ENCODE measurements at places on chromosomes 2 and 18.
A peak's percentile ranks its signal among the peaks of the same experiment; 100 is the strongest.

- no peak for DNase-seq
Observed at GRCh38 chr2:165852394-165852793, 58.3 kb upstream of the GALNT3 start.

DNA sequence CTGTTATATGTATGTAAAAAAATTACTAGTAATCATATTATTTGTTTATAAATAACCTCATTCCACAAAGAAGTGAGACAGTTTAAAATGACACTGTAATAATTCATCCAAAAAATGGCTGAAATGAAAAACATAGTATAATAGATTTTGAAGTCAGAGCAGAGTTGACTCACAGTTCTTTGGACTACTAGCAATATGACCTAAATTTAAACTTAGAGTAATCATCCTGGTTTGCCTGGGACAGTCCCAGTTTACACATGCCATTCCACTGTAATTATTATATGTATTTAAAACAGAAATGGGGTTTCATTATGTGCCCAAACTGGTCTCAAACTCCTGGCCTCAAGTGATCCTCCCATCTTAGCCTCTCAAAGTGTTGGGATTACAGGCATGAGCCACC lies 48.3 kb downstream of the CCDC88A start:
- no peak for DNase-seq

GRCh38 chr2:234905547-234906265 lies 46.1 kb upstream of the SH3BP4 start:
- DNase-seq = no peak

GRCh38 chr2:171383134-171383533 lies 50.7 kb downstream of the METTL8 start:
- DNase-seq = no peak

DNA sequence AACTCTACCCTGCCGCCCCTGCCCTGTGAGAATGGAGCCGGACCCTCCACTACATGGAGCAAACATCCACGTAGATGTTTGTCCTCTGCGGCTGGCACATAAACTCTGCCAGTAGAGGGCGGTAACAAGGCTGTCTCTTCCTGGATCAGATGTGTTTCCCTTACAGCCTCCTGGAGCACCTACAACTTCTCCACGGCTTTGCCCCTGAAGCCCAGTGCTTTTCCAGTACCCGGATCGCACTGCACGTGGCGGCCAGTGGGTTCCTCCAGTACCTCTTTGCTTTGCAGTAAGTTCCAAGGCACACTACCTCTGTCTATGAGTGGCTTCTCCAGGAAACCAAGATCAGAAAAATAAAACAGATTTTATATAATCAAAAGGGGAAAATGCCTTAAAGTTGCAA lies 651.3 kb downstream of the DCDC2C start:
- DNase-seq = no peak

- DNase-seq = no peak
Observed at GRCh38 chr18:11497585-11497984, 111.8 kb upstream of the SLC35G4 start.

DNA sequence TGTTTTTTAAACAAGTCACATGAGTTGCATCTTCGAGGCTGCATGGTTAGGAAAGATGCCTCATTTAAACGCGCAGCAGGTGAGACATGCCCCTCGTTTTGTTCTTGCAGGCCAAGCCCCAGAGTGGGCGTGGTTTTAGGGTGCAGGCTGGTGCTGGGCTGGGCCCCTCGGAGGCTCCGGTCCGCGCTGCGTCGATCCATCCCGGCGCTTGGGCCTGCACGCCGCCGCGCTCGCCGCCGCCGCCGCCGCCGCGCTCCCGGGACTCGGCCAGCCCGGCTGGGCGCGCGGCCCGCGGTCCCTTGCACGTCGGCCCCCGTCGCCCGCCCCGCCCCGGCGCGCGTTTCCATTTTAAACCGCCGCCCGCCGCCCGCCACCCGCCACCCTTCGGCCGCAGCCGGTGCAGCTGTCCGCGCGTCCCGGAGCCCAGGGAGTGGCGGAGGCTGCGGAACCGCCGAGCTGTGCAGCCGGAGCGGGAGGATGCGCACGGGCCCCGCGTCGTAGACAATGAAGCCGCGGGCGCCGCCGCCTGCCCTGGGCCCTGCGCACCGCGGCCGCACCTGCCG lies 175.5 kb downstream of the AGAP1 start:
- peak; percentile 35 for DNase-seq

DNA sequence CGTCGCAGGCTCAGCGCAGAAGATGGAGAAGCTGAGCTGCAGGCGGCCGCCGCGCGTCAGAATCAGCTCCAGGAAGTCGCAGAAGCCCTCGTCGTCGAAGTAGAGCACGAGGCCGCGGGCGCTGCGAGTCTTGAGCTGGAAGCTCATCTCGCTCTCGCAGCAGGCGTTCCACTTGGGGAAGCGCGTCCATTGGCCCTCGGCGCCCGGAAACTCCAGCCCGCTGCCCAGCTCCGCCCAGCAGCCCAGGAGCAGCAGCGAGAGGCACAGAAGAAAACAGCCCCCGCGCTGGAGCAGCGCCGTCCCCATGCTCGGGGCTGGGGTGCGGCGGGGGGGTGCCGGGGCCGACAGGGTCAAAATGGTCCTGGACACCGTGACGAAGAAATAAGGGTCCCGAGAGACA lies 4.0 kb downstream of the NRXN1 start:
- DNase-seq = no peak

- no peak for DNase-seq
Observed at GRCh38 chr2:233145726-233146125, 85.6 kb downstream of the INPP5D start.

GRCh38 chr18:70295192-70296188 lies 6.6 kb downstream of the SOCS6 start:
- DNase-seq = no peak

- DNase-seq = no peak
Observed at GRCh38 chr2:15805772-15806171, 134.6 kb upstream of the MYCN start.

DNA sequence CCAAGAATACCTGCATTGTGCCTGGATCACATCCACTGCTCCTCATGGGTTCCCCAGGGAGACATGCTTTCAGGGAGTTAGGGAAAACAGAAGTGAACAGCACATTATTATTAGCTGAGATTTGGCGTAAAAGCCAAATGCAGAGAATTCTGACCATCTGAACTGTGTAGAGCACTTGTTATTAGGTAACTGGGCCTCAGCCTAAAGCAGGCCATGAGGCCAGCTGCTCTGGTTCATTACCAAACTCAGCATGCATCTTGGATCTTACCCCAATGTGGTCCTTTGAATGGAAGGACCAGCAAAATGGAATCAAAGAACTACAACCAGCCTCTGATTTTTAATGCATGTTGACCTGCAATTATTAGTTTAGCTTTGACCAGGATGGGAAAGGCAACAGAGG lies 322.3 kb downstream of the KCNS3 start:
- DNase-seq = no peak

GRCh38 chr2:119421741-119422140 lies 9.9 kb upstream of the TMEM37 start:
- no peak for DNase-seq

Measured in NCI-H1092 (cell line).